ENCODE measurements at places on chromosomes 5 and 9.

- no peak for DNase-seq
These were observed 34.5 kb downstream of the COL15A1 start for GRCh38 chr9:98978231-98978681.

GRCh38 chr5:88878976-88879375, 4.0 kb downstream of the MEF2C start:
- DNase-seq = no peak

GRCh38 chr5:164962329-164962961, 1457.0 kb downstream of the MAT2B start:
- no peak for DNase-seq

DNA sequence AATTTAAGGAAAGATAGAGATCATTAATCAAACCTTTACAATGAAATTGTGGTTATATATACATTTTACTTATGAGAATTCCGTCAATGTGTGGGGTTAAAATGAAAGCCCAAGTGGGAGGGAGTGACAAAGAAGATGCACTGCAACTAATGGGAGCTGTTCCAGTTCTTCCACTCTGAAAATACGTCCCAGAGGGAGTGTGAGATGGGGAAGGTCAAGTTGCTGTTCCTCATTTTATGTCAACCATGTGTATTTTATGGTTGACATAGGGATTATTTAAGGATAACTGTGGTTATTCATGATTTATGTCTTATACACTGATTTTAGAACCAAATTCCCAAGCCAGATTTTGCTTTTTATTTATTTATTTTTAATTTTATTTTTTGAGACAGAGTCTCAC, 14.2 kb upstream of the RGS3 start:
- no peak for DNase-seq

GRCh38 chr5:155676967-155677366, 650.0 kb upstream of the SGCD start:
- DNase-seq = no peak

DNA sequence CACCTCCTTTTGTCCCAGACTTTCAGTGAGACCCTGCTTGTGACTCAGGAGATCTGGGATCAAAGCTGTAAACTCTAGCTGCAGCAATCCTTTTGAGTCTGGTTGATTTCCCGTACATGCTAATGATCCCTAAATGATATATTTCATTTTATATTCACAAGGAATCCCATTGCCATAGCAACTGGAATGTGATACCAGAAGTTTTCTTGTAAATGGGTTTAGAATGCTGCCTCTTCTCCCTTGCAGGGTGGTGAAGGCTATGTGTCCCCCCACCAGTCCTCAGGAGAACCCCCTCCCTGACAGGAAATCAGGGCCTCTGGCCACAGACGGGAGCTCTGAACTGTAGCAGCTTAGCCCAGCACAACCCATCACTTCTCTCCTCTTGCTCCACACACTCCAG, 215.0 kb downstream of the FSTL4 start:
- DNase-seq = no peak

- DNase-seq = no peak
These were observed 125.8 kb downstream of the MYO10 start for GRCh38 chr5:16810208-16810854.

DNA sequence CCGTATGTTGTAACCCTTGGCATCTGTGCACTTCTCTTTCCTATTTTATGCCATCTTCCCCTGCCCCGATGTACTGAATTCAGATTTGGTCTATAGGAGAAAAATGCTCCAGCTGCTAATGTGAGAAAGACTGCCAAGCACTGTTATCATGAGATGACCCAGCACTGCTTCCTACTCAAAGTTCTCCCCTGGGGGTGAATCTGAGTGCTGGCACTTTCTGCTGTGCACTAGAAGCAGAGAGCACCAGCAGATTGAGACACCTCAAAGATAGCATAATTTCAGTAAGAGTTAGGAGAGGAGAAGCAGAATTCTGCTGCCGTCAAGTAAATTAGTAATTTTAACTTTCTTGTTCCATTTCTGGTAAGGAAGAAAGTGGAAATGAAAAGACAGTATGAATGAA, 92.8 kb upstream of the ACOT12 start:
- no peak for DNase-seq

DNA sequence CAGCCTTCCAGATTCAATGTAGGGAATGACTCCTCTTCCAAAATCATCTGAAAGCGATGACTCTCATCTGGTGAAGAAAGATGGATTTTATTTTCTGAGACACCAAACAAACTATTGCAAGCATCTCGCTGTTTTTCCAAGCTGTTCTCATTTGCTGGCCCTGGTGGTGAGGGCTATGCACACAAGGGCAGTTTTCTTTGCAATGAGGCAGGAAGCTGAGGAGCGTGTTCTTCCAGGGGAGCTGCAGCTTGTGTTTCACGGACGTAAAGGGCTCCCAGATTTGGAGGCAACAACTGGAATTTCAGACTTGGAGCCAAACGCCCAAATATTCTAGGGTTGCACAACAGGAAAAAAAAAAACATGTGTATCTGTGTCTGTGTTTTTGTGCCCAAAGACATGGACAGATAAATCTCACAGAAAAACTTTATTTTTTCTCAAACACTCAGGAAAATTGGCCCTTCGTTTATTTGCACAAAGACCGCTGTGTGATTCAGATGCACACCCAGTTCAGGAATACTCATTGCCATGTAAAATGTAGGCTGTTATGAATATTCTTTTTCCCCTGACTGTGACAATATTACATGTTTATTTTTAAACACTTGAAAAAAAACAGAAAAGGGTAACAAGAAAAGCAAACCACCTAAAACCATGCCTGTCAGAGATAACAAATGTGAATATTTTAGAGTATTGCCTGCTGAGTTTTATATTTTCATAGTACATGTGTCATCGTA, 151.3 kb downstream of the GAS1 start:
- no peak for DNase-seq

DNA sequence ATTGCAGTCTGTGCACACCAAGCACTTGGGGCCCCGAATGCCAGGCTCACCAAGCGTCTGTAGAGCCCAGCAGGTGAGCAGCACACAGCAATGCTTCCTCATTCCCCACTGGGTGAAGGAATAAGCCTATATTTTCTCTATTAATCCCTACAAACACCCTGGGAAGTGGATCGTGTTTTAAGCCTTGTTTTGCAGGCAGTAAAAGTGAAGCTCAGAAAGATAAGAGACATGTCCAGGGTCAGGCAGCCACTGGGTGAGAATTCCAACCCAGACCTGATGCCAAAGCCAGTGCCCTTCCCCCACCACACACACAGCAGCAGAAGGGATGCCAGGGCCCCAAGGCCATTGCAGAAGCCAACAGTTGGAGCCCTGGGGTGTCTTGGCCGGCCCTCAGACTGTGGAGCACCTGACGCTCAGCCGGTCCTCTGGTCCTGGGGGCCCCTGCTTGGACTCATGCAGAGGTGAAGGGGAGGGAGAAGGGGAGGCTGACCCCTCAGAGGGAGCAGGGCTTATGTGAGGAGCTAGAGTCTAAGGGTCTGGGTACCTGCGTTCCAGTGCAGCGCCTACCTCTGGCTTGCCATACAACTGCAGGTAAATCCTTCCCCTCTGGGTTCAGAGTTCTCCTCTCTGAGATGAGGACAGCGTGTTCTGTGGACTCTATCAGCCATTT, 26.3 kb upstream of the SYNPO start:
- no peak for DNase-seq
